Activated CD4-positive, alpha-beta T cell treated with anti-CD3 and anti-CD28 coated beads, Interleukin-2, Interleukin-4, amounts not matched to agents 100 ng/mL and 50 ng/mL, durations not matched to agents 16 hours and 8 hours (primary cell): ENCODE measurements at places on chromosomes 16 and 17.

DNA sequence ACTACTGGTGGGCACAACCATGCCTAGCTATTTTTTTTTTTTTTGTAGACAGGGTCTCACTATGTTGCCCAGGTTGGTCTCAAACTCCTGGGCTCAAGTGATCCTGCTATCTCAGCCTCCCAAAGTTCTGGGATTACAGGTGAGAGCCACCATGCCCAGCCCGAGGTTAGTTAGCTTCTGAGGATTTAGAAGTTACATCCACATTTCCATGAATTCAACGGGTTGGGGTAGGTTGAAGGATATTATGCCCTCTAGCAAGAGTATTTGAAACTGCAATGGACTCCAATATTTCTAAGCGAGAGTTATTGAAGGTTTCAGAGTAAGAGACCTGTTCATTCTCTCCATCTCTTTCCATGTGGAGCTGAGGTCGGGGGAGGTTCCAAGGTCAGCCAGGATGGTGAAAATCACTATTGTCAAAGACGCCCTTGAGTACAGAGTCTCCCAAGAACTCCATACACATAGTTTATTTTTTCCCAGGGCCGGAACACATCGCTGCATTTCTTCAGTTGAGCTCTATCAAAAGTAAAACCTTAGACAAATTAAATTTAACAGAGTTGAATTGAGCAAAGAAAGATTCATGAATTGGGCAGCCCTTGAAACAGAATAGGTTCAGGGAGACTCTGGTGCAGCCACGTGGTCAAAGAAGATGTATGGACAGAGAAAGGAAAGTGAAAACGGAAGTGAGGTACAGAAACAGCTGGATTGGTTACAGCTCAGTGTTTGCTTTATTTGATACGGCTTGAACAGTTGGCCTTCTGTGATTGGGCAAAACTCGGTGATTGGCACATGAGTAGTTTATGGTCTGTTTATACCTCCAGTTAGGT, 19.0 kb upstream of the ITPRIPL2 start:
- peak; percentile 34 for DNase-seq

DNA sequence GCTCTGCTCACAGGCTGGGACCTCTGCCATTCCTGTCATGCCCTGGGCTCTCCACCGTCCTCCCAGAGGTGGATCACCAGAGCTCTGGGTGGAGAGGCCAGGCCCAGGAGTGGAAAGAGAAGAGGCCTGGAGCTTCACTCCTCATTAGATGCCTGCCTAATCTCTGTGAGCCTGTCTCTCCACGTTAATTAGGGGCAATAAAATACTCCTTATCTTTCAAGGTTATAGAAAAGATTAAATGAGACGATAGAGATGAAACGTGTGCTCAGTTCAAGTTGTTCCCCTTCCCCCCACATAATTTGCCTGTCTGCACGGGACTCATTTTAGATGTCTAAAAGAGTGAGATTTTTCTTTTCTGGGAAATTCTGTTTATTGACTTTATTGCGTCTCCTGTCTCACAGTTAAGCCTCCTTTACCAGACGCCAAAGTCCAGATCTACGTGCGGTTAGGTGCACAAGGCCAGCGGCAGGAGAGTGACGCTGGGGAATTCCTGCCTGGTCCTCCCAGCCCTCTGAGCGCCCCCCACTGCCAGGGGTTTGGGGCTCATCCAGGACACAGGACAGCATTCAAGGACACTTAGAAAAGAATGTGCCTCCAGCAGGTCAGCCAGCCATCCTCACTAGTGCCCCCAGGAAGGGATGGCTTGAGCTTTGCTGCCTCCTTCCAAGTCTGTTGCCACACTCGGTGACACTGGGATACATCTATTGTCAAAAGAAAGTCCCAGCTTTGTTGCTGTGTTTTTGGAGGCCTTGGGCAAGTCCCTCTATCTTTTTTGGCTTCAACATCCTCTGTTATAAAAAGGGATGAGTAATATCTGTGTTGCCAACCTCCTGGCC, 42.3 kb downstream of the TBX4 start:
- no peak for DNase-seq

DNA sequence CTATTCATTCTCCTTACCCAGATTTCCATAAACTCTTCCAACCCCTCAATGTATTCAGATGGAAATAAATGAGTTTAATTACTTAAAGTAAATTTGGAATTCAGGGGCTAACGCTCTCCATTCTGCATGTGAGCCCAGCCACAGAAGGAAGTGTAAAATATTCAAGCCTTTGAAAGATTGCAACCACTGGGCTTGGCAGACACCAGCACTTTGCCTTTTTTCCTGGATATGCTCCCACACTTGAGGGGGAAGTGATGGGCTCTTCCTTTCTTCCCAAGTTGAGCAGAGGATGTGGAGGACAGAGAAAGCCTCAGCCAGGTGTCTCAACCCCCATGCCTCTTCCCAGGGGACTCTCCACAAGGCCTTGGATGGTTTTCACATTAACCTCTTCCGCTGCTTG, 825.1 kb upstream of the EEF2KMT start:
- DNase-seq, result no peak

GRCh38 chr16:79165506-79165905, 435.0 kb downstream of the MAF start:
- no peak for DNase-seq

- no peak for DNase-seq
These were observed 903.8 kb upstream of the RBFOX1 start for GRCh38 chr16:6428861-6429260.

DNA sequence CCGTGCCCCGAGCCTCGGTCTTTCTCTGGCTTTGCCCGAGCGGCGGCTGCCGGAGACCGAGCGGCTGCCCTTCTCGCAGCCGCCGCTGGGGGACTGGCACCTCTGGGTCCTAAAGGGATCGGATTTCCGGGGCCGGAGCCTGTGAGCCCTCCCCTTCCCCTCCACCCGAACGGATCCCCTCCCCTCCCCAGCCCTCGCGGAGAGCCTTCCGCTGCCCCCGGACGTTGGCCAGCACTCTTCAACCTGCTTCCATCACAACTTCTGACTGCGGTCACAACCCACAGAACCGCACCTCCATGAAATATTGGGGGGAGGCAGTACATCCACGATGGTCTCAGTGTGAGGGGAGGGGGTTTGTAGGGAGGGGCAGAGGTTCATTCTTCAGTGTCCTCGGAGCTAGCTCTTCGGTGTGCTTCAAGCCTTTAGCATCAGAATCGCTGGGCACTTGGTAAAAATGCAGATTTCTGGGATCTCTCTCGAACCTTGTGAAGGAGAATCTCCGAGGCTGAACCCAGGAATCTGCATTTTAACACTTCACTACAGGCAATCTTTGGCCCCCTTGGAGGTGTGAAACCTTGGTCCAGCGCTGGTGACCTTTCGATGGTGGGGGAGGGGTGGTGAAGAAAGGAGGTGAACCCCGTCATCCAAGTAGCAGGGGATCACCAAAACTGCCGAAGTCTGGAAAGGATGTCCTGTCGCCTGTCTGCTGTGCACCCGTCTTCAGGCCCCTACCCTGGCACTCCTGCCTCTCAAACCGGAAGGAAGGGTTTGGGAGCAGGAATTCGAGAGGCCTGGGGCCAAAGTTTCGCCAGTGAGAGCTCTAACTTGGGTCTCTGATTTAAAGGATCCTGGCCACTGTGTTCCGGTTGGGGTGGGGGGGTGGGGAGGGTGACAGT, 812 bp upstream of the PPP1R9B start:
- DNase-seq, result peak; percentile 93

DNA sequence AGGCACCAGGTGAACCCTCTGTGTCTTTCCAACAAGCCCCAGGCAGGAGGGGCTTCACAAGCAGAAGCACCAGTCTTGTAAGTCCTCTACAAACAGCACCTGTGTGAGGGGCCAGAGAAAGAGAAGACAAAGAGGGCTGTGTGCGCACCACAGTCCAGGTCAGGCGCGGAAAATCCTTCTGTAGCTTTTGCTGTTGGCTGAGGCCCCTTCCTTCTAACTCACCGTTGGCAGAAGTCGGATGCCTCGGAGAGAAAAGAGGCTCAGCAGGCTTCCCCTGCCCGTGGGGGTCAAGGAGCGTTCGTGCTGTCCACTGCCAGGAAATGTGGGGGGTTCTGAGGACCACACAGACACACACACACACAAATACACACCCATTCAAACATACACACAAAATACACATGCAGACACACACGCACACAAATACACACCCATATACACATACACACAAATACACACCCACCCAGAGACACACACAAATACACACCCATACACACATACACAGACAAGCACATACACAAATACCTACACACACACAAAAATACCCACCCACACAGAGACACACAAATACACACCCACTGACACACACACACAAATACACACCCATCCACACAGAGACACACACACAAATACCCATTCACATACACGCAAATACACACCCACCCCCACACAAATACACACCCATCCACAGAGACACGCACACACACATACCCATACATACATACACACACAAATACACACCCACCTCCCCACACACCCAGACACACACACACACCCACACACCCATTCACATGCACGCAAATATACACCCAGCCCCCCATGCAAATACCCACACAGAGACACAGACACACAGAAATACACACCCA, 6.8 kb downstream of the ZG16B start:
- DNase-seq, result no peak

- DNase-seq, result no peak
These were observed 183.3 kb downstream of the MSI2 start for GRCh38 chr17:57439651-57440050.

- no peak for DNase-seq
These were observed 16.8 kb downstream of the NOG start for GRCh38 chr17:56610321-56610720.

GRCh38 chr16:7482032-7482431, 149.4 kb downstream of the RBFOX1 start:
- DNase-seq, result no peak

DNA sequence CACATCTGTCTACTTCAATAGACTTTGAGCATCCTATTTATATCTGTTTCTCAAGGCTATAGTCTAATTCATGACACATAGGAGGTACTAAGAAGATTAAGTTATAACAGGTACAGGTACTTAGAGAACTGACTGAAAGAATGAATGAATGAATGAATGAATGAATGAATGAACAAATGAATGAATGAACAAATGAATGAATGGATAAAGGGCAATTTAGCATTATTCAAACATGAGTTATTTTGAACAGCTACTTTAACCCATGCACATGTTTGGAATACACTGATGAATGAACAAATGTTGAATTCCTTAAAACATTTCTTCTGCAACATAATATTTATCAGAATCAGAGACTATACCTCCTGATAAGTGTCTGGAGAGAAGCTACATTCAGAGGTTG, 1165.6 kb upstream of the CDH8 start:
- DNase-seq, result no peak

- DNase-seq, result peak; percentile 83
These were observed 9.7 kb downstream of the KDM6B start for GRCh38 chr17:7843536-7844291.

DNA sequence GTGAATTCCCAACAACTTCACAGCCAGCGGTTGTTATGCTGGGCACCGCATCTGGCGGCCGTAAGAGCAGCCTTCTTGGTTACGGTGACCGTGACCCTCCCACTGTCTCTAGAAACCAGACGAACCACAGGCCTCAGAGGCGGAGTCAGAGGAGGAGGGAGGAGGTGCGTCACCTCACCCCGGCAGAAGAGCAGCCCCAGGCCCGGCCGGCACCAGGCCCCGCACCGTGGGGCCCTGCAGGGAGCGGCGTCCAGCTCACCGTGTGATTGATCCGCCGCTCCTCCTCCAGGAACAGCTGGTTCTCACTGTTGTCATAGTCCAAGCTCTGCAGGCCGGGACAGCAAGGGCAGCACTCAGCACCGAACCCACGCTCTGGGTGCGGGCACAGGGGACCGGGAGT, 13.7 kb downstream of the CLCN7 start:
- DNase-seq, result no peak

GRCh38 chr17:65470783-65471182, 90.7 kb downstream of the AXIN2 start:
- no peak for DNase-seq

DNA sequence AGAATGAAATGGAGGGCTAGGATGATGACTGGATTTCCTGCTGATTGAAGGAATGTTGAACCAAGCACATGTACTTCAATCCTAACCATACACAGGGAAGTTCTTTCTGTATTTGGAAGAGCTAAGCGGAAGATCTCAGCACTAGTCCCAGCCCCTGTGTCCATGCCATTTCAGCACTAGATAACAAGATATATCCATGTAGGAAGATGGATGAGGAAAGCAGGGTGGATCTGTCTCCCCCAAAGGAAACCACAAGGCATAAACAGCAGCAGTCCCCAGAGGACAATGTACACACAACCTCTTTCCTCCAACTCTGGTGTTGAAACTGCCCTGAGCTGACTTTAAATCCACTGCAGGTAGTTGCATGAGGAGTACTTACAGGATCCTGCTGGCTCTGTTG, 75.1 kb downstream of the GRIN2A start:
- no peak for DNase-seq

- DNase-seq, result peak; percentile 73
These were observed 11.5 kb downstream of the SLC35B1 start for GRCh38 chr17:49696233-49696761.

GRCh38 chr17:46771561-46772474, 46.7 kb downstream of the WNT3 start:
- no peak for DNase-seq

DNA sequence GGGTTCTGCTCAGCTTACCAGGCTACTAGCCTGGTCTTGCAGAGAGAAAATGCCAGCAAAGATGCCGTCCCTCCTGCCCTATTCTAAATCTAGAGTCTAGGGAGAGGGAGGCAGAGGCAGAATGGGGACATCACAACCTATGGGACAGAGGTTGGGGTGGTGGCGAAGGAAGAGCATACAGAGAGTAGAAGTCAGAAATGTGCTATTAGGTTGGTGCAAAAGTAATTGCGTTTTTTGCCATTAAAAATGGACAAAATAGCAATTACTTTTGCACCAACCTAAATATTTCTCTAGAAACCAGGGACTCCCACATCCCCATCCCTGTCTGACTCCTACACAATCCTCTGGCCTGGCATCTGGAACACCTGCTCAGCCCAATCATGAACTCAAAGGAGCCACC, 127.7 kb downstream of the GAS7 start:
- DNase-seq, result no peak

DNA sequence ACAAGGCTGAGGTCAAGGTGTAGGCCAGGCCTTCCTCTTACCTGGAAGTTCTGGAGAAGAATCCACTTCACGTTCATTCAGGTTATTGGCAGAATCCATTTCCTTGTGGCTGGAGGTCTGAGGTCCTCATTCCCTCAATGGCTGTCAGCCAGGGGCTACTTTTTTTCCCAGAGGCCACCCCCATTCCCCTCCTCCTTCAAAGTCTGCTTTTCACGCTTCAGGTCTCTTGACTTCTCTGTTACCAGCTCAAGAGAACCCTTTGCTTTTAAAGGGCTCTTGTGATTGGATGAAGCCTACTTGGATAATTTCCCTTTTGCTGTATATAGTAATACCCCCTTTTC, 55.1 kb upstream of the LGALS9 start:
- no peak for DNase-seq

DNA sequence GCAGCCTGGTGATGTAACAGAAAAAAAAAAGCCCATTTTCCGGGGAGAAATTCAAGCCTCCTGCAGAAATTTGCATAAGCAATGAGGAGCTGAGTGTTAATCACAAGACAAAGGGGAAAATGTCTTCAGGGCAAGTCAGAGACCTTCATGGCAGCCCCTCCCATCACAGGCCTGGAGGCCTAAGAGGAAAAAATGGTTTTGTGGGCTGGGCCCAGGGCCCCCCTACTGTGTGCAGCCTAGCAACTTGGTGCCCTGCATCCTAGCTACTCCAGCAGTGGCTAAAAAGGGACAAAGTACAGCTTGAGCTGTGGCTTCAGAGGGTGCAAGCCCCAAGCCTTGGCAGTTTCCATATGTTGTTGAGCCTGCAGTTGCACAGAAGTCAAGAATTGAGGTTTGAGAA, 49.7 kb downstream of the AHSP start:
- no peak for DNase-seq

- peak; percentile 68 for DNase-seq
These were observed 143.8 kb upstream of the CRHR1 start for GRCh38 chr17:45640141-45640850.

GRCh38 chr17:4573115-4573514, 11.2 kb upstream of the SMTNL2 start:
- no peak for DNase-seq
